ENCODE measurements at places on chromosomes 11 and 22.

DNA sequence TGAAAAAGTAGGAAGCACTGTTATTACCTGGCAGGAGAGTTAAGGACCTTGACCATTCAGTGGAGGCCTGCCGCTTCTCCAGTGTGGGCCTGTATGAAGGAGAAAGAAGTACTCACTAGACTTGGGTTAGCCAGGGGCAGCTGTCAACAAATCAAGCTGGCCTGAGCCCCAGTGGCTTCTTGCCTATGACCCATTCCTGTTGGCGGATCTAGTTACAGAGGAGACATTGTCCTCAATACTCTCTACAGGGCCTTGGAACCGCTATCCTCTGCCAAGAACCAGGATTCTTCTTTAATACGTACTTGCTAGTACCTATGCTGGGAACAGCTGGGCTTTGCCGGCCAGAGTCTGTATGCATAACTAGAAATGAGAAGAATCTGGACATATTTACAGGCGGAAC is 68.1 kb downstream of the ALX4 start:
- no peak for DNase-seq

DNA sequence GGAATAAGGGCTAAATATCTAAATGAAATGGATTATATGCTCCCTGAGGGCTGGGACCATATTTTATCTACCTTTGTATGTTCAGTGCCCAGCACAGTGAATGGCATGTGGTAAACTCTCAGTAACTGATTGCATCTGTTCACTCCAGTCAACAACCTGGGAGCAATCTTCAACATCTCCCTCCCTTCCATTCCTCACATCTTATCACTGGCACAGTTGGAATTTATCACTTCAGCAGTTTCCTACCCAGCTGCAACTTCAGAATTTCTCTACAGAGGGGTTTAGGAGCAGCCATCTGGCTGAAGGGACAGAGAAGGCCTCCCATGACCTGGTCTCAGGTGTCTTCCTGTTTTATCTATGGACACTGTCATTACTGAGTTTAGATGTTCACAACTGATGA is 9.8 kb upstream of the SIK2 start:
- DNase-seq = no peak

DNA sequence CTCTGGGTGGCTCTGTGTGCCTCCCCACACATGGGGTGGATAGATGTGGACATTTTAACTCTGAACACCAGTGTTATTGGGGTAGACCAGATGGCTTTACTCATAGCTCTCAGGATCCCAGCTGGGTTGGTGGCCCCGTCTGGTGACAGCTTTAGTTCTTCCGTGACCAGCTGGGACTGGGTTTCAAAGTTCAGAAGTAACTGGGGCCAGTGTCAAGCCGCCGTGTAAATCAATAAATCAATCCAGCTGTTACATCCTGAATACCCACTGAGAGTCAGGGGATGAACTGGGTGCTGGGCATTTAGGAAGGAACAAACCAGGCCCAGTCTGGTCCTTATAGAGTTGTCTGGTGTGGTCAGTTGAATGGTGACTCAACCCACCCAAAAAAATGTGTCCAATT is 269.4 kb downstream of the CTTN start:
- DNase-seq = no peak

GRCh38 chr11:76830639-76831327 is 29.9 kb upstream of the ACER3 start:
- no peak for DNase-seq

DNA sequence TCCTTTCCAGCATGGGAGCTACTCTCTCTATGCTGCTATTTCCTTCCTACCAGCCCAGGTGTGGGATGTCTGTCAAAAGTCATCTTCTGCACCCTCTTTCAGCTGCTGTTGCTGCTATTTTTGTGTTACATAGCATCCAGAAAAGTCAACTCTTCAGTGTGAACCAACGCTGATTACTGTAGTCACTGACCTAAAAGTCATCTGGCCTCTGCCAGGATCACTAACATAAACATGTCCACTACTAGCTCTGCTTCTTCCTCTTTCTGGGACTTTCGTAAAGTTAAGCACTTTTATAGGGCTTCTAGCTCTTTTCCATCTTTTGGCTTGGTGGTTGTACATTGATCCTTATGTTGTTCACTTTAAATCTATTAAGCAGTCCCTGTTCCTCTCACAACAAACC is 90.2 kb upstream of the CARD18 start:
- DNase-seq = no peak

DNA sequence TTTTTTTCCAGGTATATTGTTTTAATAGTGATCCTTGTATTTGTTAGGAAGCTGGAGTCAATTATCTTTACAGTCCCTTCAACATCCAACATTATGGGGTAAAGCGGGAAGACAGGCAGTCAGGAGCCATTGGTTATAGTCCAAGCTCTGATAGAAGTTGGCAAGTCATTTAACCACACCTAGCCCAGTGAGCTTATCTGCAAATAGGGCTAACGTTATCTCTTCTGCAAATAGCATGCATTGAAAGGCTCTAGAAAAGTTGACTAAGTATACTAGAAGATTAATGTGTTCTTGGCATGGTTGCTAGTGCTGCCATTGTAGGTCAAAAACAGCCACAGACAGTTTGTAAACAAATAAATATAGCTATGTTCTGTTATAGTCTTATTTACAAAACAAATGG is 520.7 kb downstream of the OPCML start:
- DNase-seq = no peak

DNA sequence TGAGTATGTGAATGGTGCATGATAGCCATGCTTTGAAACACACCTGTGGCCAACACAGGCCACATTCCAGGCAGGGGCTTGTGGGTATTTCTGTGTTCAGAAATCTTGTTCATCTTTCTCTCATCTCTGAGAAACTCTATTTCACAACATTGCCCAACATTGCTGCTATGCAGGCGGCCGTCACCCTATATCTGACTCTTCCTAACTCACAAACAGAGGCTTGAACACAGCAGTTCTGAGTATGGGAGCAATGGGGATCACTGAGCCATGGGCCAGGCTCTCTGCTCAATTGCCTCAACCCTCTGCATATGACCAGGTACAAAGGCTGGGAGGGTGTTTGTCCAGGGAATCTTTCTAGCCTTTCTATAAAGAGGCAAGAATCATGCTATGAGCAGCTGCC is 259.9 kb downstream of the BUD13 start:
- DNase-seq = no peak

Measured in activated naive CD4-positive, alpha-beta T cell treated with Interleukin-2 at 50 U/mL for 16 hours (primary cell).